A673 (cell line): ENCODE measurements at places on chromosomes 4 and X. TPM values are rescaled to one million over a fixed set of nuclear protein-coding genes. Genes with fewer than 3 reads are reported as not detected.

The NPFFR2 gene
- not detected in 2 replicates for total RNA-seq

The ASMT gene
- not detected in 2 replicates for total RNA-seq

The CXCL6 gene
- total RNA-seq = 0.28 and 0.56 TPM in 2 replicates

The MAGEA1 gene
- total RNA-seq = not detected in 2 replicates

The VCX3B gene
- 0.39 TPM in 1 of 2 replicates, not detected in the other for total RNA-seq

- DNase-seq = no peak
These were observed 14.2 kb downstream of the SEPSECS start for GRCh38 chr4:25146076-25146475.

DNA sequence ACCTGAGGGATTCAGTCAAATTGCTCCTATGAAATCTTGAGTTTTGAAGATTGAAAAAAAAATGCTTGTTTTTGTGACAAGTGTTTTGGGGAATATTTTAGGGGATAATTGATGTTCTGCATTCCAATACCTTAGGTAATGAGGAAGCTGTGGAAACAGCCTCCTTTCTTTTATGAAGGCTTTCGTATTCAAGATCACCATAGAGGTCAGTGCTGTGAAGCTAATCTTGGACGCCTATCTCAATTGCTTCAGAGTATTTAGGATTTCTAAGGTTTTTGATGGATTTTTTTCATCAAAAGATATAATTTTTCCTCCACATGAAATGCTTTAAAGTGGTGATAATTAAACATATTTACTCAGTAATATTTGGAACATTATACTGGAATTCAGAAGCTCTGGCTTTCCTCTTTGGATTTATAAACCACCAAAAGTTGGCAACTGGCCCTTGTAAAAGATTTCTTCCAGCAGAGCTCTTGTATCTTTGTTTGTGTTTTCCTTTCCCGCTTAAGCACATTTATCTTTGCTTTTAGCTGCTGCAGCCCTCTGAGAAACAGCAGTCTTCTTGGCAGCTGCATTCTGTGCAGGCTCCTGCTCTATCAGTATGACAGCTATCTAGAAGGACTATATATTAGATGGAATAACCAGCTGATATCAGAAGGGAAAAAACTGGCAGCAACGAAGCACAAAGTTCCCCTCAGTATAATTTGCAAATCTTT, 63.7 kb downstream of the HMGB2 start:
- DNase-seq = peak; percentile 51

DNA sequence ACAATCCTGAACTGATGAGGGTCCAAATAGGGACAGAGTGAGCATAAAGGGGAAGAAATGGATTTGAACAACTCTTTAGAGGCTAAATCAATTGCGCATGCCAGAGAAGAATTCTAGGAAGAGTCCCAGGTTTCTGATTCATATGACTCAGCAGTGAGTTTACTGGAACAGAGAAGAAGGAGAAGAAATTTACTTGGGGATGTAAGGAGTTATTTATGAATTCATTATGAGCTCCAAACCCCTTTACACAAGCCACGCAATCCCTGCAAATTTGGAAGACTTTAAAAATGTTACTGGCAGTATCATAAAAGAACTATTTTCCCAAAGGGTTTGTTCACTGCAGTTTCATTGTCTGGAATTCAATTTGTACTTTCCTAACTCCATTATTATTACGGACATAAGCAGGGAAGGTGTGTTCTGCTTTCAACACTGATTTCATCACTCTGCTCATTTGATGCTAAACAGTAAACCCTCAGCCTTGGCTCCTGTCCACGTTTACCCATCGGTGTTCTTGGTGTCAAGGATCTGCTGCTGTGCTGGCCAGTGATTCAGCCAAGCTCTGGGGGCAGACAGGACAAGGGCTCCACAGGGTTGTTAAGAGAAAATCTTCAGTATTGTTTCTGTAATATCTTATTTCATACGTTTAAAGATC, 273.7 kb downstream of the HNRNPD start:
- DNase-seq = no peak

- DNase-seq = no peak
These were observed 3.9 kb upstream of the TTC29 start for GRCh38 chr4:146949559-146949958.

GRCh38 chr4:150582146-150582872, at the start of gene MAB21L2:
Gene MAB21L2 (plus strand): TSS chr4:150582151. CDS start chr4:150583030, 879 bp downstream.
- no peak for DNase-seq

GRCh38 chr4:90219822-90220221, 92.6 kb downstream of the CCSER1 start:
- no peak for DNase-seq

GRCh38 chr4:84159762-84160161, 339.3 kb downstream of the NKX6-1 start:
- peak; percentile 8 for DNase-seq

DNA sequence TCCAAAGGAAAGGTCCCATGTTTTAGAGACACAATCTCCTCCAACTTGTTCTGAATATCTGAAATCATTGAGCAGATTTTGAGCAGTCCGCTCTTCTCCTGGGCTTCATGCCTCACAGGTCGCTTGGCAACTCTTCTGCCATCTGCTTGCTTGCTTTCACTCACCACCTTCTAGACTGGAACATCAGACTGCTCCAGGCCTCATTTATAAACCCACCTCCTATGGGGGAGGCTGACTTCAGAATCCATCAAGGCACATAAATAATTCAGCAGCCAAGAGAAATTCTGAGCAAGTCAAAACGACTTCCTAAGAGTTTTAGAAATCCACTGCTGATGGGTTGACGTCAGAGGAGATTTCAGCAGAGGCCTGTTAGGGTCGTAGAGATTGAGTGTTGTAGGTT, 64.1 kb downstream of the FAM184B start:
- peak; percentile 7 for DNase-seq

GRCh38 chr4:7359400-7360062, 75.2 kb downstream of the PSAPL1 start:
- no peak for DNase-seq

GRCh38 chr4:20287246-20287645, 35.5 kb downstream of the SLIT2 start:
- DNase-seq = no peak
